RWPE1 (cell line): ENCODE measurements at places on chromosomes 3 and 15.

DNA sequence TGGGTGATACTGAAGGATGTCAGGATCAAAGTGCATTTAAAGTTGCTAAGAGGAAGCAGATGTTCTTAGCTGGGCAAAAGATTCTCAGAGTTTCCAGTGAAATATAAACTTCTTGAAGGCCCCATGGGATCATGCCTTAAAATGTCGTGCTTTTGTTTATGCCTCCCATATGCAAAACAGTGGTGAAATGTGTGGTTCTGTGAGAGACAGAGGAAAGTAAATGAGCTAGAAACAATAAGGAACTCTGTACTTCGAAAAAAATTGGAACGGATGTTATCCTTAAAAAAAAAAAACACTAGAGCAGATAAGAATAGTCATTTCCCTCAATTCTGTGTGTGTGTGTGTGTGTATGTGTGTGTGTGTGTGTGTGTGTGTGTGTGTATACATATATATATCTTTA lies 497.0 kb upstream of the TBL1XR1 start:
- no peak for DNase-seq

DNA sequence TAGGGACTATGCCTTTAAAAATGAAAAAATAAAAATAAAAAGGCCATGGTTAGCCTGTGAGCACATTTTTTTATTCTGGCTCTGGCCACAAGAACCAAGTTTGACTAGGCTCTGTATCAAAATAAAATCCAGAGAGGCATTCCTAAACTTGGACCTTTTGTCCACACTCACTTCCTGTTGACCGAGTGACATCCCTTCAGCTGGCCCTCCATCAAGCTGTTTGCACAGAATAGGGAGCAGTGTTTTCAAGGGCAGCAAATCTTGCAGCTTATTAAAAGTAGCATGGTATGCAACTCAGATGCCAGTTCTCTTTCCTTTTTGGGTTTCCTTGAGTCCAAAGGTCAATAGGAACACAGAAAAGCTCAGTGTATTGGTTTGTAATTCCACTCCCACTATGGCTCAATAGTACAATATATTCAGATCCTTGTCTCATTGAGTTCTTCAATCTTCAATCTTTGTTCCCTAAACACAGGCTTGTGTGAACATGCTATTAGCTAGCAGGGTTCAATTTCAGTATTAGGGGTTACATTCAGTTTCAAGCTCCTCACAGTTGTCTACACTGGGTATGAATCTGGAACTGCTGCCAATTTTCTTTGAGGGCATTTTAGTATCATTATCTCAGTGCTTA lies 244.5 kb downstream of the RBMS3 start:
- no peak for DNase-seq

DNA sequence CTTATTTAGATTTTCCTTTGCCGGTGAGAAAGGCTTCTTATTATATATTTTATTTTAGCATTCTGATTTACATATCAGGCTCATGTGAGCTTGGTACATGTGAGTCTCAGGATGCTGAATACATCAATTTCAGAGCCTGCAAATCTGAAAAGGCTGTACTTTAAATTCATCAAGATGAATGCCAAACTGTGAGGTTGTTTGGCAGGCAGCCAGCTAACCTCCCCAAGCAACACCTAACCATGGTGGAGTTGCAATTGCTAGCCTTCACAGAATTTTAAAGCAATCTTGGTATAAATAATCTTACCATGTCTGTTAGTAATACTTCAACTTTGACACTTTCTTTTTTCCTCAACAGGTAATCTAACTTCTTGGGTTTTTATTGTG lies 252.5 kb downstream of the CDIN1 start:
- DNase-seq, result peak; percentile 8

GRCh38 chr3:178392511-178392926 lies 143.7 kb upstream of the KCNMB2 start:
- DNase-seq, result no peak

- no peak for DNase-seq
Observed at GRCh38 chr3:111541911-111542483, at the start of gene CD96. Gene CD96, plus strand, starts transcription at chr3:111542197. Its CDS starts 52 bp downstream, at chr3:111542249.

- peak; percentile 32 for DNase-seq
Observed at GRCh38 chr3:85576091-85576690, 617.4 kb downstream of the CADM2 start.

DNA sequence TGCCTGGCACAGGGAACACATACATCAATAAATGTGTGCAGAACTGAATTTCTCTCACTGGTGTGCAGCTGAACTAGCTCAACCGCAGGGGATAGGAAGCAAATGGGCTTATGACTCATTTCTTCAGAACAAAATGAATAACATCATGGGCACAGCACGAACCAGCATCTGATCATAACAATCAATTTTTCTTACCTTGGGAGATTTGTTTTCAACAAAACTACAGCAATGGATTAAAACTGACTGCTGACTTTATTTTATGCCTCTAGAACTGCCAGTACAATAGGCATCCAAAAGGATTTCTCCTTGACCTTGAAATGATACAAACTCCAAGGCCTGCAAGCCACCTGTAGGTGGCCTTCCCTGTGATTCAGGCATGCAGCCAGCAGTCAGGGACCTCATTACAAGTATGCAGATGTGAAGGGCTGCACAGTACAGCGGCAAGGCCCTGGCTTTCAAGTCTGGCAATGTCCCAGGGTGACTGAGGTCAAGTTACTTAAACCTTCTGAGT lies 26.1 kb downstream of the TAMM41 start:
- no peak for DNase-seq

DNA sequence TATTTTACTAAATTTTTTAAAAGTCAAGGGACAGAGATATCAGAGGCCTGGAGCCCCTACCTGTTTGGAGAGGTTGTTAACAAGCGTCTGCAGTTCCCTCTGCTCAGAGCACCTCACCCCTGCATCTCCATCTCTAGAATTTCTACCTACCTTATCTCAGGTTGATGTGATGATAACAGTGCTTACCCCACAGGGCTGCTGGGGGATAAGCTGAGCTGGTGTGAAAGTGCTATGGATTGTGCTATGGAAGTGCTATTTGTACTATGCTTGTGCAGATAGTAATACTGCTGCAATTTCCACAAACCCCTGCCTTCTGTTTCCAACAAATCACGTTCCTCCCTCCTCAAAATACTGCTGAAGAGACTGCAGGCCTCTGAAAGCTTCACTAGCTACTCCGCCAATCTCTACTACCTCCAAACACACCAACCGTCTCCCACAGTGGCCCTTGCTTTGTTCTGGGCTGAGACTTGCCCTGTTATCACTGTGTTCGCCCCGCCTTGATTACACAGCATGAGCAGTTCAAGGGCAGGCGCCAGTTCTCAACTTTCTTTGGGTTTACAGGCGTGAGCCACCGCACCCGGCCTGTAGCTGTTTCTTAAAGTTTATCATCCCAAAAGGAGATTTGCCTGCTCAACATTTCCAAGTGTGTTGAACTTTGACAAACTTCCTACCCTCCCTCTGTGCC lies 28.4 kb upstream of the PARL start:
- no peak for DNase-seq

DNA sequence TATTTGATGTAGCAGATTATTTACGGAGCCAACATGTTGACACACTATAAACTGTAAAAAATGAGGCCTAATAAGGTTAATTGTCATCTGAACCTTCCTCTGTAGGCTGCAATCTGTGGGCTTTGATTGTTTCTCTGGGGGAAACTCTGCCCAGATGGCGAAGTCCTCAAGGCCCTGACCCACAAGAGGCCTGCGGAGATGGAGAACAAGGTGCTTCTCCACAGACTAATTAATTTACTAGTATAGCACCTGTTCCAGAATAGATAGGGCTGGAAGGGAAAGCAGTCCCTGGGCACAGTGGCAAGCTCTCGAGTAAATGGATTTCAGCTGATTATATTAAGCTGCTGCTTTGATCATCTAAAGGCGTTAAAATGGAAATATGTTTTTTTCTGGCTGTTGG lies 338.8 kb upstream of the DNAJC19 start:
- no peak for DNase-seq

GRCh38 chr3:165390166-165390565 lies 194.0 kb upstream of the SLITRK3 start:
- no peak for DNase-seq

- no peak for DNase-seq
Observed at GRCh38 chr3:150414258-150414657, 6.2 kb downstream of the TSC22D2 start.

DNA sequence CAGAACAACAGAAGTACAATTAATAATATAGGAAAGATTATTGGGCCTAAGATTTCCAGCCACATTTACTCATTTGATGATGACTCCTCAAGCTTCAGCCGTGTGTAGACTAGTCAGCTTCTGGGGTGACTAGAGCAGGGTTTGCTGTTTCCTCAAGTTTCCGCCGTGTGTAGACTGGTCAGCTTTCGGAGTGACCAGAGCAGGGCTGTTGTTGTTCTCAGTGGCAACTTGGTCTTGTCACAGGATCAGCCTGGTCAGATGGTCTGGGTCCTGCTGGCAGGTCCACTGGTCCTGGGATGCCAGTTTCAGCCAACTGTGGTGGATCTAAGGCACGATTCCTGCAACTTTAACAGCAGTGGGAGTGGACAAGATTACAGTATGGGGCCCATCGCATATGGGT lies 21.8 kb upstream of the NOX5 start:
- DNase-seq, result no peak

DNA sequence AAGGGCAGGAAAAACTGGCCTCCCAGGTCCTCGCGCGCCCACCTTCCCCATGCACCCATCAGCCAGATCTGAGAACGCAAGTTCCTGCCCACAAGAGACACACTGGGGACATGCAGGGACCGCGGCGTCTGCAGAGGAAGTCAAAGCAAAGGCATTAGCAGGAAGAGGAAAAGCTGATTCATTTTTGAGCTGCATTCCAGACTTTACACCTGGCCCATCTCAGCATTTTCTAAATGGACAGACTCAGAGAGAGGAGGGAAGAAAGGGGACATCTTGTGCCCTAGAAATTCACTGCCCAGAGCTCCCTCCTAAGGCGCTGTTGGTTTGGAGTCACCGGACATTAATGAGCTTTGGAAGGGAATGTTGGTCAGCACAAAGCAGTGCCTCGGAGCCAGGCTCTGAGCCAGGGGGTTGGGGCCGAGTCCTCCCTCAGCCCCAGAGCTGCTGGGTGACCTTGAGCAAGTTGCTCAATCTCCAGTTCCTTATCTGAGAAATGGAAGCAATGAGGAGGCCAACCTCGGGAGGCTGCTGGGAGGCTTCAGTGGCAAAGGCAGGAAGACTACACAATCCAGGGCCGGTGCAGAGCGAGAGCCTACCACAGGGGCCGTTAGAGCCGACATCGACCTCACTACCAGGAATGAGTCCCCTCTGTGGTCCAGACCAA lies 150.5 kb upstream of the IQSEC1 start:
- DNase-seq, result no peak
